ENCODE measurements at places on chromosomes 13 and 19.

DNA sequence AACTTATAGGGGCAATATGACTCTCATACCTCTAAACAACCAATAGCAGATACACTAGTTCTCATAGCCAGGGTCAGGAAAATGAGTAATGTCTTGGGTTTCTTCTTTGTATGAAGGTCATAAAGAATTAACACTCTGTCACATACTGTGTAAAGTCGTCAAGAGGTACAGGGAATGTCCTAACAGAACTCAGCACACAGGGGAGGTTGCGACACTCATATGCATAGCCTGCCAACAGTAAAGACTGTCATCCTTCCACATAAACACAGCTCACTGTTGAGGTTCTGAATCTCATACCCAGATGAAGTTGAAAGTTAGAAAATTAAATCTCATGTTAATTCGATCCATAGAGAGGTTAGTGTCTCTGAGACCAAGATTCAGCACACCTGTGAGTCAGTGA lies 34.2 kb upstream of the ZNF254 start:
- DNase-seq, result no peak

- DNase-seq, result no peak
Measured at GRCh38 chr13:85586422-85586831, 212.8 kb downstream of the SLITRK6 start.

- peak; percentile 61 for DNase-seq
Measured at GRCh38 chr19:35856546-35857149, at the start of gene KIRREL2. Gene KIRREL2, plus strand, starts transcription at chr19:35856911. Its CDS starts 209 bp downstream, at chr19:35857120.

GRCh38 chr13:40428354-40428753 lies 238.1 kb downstream of the FOXO1 start:
- no peak for DNase-seq

DNA sequence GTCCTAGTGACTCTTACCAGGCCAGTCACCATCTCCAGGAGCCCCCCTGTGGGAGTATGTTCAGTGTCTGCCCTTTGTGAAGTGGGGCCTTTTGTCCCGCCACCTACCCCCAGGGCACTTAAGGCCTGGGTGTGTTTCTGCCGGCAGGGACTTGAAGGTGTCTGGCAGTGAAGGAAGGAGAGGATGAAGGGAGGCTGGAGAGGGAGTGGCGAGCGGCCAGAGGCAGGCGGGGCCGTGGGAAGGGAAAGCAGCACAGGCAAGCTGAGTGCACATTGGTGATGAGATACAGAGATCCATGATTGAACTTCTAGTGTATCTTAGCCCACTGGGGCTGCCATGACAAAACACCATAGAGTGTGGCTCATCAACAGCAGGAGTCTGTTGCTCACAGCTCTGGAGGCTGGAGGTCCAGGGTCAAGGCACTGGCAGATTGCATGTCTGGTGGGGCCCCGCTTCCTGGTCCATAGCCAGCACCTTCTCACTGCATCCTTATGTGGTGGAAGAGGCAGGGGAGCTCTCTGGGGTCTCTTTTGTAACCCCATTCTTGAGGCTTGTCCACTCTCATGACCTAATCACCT lies 17.5 kb downstream of the CUL4A start:
- no peak for DNase-seq

- DNase-seq, result peak; percentile 92
Measured at GRCh38 chr19:1074544-1075283, 7.7 kb downstream of the ARHGAP45 start.

- DNase-seq, result no peak
Measured at GRCh38 chr13:98480915-98481877, 95.7 kb downstream of the STK24 start.

GRCh38 chr19:4122480-4122879 lies 1.4 kb downstream of the MAP2K2 start:
- DNase-seq, result no peak

DNA sequence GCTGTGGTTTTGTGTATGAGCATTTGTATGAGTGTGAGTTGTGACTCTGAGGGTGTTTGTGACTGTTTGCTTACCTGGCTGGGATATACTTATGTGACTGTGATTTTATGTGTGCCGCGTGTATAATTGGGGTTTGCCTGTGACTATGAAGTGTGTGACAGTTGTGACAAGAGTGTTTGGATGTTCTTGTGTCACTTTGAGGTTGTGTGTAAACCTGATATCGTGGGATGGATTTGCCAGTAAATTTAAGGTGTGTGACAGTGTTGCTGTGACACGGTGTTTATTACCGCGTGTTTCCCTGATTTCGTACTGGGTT lies 442 bp downstream of the ZNF420 start:
- no peak for DNase-seq

DNA sequence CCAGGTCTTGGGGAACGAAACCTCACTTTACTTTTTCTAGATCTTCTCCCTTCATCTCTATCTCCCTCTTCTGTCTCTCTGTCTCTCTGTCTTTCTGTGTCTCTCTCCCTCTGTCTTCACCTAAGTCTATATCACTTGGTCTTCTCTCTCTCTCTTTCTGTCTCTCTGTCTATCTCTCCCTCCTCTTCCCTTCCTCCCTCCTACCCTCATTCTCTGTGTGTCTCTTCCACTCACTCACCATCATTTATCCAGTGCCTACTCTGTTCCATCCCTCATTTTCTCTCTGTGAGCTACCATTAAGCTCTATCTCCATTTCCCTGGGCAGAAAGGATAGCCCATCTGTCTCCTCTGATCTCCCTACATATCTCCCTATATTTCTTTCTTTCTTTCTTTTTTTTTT lies 32.2 kb upstream of the FBL start:
- DNase-seq, result no peak

DNA sequence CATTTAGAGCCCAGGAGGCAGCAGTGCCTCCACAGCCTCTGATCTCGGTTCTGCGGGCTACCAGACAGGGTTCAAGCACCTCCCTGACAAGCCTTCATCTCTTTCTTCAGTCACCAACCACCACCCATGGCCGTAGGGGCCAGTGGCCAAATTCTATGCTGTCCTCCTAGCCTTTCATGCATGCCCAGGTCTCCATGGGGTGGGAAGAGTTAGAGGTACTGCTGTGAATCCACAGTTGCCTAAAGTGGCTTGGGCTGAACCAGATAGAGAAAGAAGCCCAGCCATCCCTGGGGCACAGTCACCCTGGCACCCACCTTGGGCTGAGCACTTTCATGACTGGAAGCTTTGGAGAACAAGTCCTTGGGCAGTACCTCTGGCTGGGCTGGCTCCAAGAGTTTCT lies 97.4 kb downstream of the ZDHHC20 start:
- DNase-seq, result no peak

DNA sequence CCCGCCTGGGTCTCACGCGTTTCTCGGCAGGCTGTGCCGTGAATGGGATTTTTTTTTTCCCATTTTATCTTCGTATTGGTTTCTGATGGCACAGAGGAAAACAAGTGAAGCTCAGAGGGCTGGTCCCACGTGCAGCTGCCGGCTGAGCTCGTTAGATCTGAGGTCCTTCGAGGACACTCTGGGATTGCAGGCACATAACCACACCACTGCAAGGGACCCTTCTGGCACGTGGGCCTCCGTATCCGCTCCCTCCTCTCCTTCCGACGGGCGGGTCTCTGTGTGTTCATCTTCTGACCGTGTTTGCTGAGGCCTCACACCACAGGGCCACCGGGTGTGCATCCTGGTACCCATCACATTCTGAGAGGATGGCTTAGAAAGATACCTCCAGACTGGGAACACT lies 16.6 kb downstream of the CFD start:
- DNase-seq, result no peak

- no peak for DNase-seq
Measured at GRCh38 chr13:35164324-35164932, 222.4 kb downstream of the NBEA start.

DNA sequence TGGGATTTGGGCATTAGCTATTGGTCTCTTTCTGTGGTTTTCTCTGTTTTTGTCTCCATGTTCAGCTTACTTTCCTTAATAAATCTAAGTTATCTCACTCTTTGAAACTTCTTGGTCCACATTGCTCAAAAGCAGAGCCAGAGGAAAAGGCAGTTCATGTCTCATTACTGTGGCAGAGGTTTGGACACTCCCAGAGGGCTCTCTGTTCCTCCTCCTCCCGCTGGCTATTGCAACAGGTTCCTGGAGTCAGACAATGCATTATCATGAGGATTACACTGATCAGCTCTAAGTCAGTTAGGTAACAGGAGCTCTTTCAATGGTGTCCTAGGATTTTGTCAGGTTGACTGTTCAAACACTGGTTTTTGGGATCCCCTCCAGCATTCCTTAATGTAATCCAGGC lies 298.8 kb downstream of the NDFIP2 start:
- no peak for DNase-seq

DNA sequence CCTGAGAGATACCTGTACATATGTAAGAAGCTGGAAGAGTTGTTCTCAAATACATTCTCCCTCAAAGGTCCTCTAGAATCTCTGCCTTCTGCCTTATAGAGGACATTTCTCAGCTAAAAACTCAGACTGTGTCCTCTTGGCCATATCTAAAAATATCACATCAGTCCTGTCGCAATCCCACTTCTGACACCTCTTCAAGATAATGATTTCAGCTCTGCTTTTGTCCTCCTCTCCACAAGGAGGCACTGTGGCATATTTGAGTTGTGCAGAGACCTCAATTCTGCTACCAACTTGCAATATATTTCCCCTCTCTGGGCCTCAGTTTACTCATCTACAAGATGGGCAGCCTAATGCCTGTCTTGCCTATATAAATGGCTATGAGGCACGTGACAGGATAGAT lies 16.6 kb downstream of the ADAMTS10 start:
- DNase-seq, result no peak

GRCh38 chr13:95295026-95295425 lies 6.2 kb downstream of the ABCC4 start:
- DNase-seq, result no peak

DNA sequence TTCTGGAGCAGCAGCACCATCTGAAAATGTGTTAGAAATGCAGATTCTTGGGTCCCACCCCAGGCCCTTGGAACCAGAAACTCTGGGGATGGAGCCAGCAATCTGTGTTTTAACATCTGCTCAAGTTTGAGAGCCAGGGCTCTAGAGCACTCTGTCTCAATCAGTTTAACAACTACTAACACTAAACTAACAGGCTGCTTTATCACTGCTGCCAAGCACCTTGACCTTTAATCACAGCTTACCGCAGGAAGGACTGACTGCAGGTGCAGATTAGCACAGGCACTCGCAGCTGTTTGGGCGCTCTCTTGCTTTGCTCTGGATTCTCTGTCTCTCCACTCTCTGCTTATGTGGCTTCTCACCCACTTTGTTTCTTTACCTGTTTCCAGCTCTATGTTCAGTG lies 163.5 kb downstream of the MTUS2 start:
- no peak for DNase-seq

DNA sequence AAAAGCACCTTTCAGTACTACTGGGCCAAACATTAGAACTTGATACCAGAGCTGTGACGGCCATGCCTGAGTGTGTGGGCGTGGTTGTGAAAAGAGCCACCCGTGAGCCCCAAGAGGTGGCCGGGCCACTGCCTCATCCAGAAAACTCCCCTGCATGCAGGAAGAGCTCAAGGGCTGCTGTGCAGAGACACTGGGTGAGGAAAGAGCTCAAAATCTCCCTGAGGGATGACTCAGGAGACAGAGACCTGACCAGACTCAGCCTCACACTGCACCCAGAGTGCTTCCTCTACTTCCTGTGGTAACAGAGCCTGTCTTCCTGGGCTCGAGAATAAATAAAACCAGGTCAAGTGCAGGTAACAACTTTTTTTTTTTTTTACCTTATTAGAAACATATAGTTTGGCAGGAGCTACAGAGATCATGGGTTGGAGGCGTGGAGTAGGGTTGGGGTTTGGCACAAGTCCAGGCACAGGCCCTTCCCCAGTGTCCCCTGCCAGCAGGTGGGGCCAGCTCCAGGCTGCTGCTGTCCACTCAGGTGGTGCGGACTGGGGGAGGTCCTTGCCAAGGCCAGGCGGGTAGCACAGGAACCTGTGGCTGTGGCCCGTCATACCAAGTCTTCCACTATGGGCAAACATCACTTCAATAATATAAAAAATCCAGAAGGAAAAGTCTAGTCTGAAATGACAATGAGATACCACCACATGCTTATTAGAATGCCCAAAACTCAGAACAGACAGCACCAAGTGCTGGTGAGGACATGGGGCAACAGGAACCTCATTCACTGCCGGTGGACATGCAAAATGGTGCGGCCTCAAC lies 25.5 kb downstream of the ELL start:
- peak; percentile 63 for DNase-seq

Measured in activated naive CD4-positive, alpha-beta T cell treated with anti-CD3 and anti-CD28 coated beads, Interleukin-2, amount 10 ng/mL, durations not matched to agents 7 days and 5 days (primary cell).